IMR-90 (cell line): ENCODE measurements at places on chromosomes 11 and 22. TPM values are rescaled to one million over a fixed set of nuclear protein-coding genes. Genes with fewer than 3 reads are reported as not detected.

GRCh38 chr11:100208207-100208606, 478.9 kb upstream of the ARHGAP42 start:
- no peak for DNase-seq

DNA sequence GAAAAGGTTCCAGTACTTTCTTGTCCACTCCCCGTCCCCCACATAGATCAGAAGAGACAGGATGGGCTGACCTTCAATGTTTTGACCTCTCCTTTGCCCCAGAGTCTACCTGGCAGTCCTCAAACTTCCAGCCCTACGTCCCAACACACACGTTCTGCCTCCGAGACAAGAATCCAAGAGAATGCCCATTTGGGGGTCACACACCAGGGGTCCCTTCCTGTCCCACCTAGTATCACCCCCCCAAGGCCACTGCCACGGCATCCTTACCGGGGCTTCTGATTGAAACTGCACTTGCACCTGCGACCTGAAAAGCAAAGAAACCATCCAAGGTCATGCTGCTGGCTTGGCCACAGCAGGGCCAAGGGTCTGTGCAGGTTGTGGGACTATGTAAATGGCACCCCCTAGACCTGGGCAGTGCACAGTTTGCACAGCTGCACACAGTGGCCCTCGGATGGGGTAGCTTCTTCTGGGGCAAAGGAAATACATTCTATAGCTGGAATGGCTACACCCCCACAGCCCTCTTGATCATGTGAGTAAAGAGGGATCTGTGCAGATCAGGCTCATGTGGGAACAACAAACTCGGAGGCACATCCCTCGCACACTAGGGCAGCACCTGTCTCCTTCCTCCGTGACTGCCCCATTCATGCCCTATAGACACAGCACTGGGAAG, 16.5 kb upstream of the FXYD2 start:
- no peak for DNase-seq

- peak; percentile 86 for DNase-seq
Observed at GRCh38 chr11:130817330-130817944, 98.8 kb downstream of the SNX19 start.

CCDC157 gene
- 2.2 and 2.6 TPM in 2 replicates for polyA plus RNA-seq

GRCh38 chr11:12417691-12418611, 40.6 kb downstream of the PARVA start:
- DNase-seq: peak; percentile 57

- peak; percentile 21 for DNase-seq
Observed at GRCh38 chr11:57482782-57483561, 22.6 kb downstream of the RTN4RL2 start.

FOLR2 gene
- polyA plus RNA-seq: not detected in 2 replicates

DRICH1 gene
- polyA plus RNA-seq: 0.13 and 0.14 TPM in 2 replicates

- peak; percentile 42 for DNase-seq
Observed at GRCh38 chr11:57885298-57886050, 123.9 kb downstream of the CTNND1 start.

GRCh38 chr11:61917334-61918109, at the start of gene RAB3IL1:
TSS of gene RAB3IL1 (minus strand) at chr11:61917566. CDS start at chr11:61917367, 199 bp downstream.
- no peak for DNase-seq

GRCh38 chr22:21940521-21940920, 12.1 kb downstream of the PPM1F start:
- no peak for DNase-seq

DNA sequence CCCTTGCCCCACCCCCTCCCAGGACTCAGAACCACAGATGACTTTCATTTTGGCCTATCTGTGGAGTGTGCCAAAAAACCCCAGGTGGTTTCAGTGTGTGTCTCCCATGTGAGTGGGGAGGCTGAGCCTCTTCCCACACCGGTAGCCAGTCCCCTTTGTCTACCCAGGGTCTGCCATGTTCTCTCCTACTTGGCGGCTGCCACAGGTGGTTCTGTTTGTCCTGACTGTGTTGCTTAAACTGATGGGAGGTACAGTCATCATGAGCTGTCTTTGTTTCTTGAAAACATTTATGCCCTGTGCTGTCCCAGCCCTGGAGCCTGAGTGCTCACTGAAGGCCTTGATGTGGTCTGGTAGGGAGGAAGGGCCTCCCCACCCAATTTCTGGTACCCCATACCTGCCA, 39.7 kb upstream of the SUSD2 start:
- DNase-seq: peak; percentile 63

WNT11 gene
- polyA plus RNA-seq: 0.10 TPM in 1 of 2 replicates, not detected in the other

- no peak for DNase-seq
Observed at GRCh38 chr11:70034740-70035365, 43.3 kb upstream of the ANO1 start.

SLC5A4 gene
- polyA plus RNA-seq: 0.10 TPM in 1 of 2 replicates, not detected in the other

PRDM11 gene
- polyA plus RNA-seq: 2.2 and 2.7 TPM in 2 replicates

GRCh38 chr22:46138058-46138797, 12.1 kb upstream of the PPARA start:
- no peak for DNase-seq

SYT7 gene
- polyA plus RNA-seq: 0.19 and 0.26 TPM in 2 replicates

GRCh38 chr11:119041821-119042514, 11.3 kb upstream of the SLC37A4 start:
- DNase-seq: peak; percentile 16

GRCh38 chr22:42966497-42966896, 48.5 kb downstream of the PACSIN2 start:
- no peak for DNase-seq

NOX4 gene
- polyA plus RNA-seq: 4.0 and 4.7 TPM in 2 replicates

ENTHD1 gene
- not detected in 2 replicates for polyA plus RNA-seq

- no peak for DNase-seq
Observed at GRCh38 chr11:126607776-126608541, 252.5 kb downstream of the ST3GAL4 start.

DNA sequence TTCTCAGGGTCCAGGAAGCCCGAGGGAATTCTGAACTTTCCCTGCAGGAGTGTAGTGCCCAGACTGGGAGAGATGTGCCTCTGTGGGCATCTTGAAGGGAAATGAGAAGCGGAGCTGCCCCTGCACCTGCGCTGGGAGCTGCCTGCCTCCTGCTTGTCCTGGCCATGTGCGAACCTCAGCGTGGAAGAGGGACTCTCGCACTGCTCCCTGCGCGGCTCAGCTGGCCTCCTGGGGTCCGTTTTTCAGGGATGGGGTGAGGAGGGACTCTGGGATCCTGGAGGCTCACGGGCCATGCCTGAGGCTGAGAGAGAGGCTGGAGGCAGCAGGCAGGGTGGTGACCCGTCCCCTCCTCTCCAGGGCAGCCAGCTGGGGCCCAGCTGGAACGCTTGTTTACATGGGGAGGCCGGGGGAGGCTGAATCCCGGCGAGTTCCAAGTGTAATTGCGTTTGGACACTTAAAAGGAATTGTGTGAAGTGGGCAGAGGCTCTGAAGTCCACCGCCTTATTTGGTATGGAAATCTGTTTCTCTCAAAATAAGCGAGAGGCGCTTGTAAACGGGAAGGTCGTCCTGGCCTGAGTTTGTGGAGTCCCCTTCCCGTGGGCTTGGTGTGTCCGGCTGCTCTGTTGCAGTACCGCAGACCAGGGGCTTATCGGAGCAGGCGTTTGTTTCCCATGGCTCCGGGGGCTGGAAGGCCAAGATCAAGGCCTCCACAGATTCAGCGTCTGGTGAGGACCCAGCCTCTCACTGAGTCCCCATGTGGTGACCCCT, 1.2 kb upstream of the MRGPRF start:
- peak; percentile 82 for DNase-seq

DNA sequence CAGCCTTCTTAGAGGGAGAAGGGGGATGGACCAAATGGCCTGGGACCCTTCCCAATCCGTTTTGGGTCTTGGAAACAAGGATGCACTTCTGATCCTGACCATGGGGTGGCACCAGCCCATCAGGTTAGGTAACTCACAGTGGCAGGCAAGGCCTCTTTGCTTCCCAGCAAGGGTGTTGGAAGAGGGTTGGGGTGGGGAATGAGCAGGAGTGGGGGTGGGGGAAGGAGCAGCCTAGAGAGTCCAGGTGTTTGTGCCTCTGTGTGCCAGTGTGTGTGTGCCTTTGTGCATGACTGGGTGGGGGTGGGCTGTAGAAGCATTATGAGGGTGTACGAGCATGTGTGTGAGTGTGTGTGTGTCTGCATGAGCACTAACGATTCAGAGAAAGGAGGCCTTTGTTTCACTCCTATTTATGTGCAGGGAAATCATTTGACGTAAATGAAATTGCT, 213.1 kb downstream of the INSC start:
- DNase-seq: peak; percentile 51

GRCh38 chr11:83760932-83761331, 474.8 kb upstream of the CCDC90B start:
- no peak for DNase-seq

CYP2D6 gene
- 0.24 TPM in 2 replicates for polyA plus RNA-seq

ZFTA gene
- polyA plus RNA-seq: 8.1 and 8.8 TPM in 2 replicates

DNA sequence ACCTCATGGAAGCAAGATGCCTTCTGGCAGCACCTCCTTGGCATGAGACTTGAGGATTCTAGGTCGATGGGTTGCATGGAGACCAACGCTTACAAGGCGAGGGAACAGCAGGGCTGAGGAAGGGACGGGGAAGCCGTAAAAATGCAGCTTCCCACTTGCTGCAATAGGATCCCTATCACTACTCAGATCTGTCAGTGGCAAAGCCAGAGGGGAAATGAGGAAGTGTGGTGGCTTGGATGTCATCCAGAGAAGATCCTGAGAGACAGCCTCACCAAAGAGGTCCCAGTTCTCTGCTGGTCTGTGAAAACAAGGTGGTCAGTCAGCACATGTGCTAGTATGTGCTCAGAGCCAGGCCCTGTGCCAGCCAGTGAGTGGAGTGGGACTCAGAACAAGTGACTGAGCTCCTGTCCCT, 22.2 kb downstream of the CYB5R2 start:
- DNase-seq: peak; percentile 13

ANO3 gene
- polyA plus RNA-seq: 0.01 and 0.02 TPM in 2 replicates

CBLIF gene
- polyA plus RNA-seq: not detected in 2 replicates

GRCh38 chr22:31945443-31945855, 1.1 kb downstream of the YWHAH start:
- DNase-seq: no peak

- DNase-seq: no peak
Observed at GRCh38 chr22:47071078-47071806, 308.8 kb downstream of the TBC1D22A start.

- no peak for DNase-seq
Observed at GRCh38 chr11:27864091-27864491, 163.8 kb upstream of the BDNF start.

DNA sequence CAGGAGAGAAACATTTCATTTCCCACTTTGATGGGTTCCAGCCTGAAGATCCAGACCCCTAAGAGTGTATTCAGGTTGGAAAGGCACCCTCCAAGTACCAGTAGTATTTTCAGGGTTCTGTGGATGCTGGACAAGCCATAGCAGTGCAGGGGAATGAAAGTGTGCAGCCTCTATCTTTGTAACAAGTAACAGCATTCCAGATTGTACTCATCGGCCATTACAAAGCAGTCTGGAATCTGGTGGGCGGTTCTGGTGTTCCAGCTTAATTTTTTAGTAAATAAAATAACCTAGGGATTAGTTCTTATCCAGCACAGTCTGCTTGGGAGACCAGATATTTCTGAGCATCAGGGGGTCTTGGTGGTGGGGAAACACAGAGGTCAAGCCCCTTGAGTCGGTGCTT, 22.6 kb downstream of the APLNR start:
- DNase-seq: peak; percentile 86

- no peak for DNase-seq
Observed at GRCh38 chr11:126202646-126203359, 8.6 kb downstream of the RPUSD4 start.

DNA sequence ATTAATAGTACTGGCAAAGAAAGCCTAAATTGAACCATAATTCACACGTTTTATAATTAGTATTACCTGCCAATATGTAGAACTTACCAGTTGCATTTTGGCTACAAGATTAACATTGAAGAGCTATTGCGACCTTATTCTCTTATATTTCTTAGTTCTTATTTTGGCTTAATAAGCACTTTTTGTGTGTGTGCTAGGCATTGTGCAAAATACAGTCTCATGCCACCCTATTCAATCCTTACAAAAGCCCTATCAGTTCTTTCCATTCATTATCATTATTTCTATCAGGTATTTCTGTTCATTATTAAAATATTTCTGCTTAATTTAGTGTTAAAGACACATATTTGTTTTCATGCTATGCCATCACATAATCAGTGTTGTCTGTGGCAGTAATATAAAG, 41.2 kb downstream of the MAML2 start:
- DNase-seq: no peak

- no peak for DNase-seq
Observed at GRCh38 chr22:50157709-50158375, 12.7 kb upstream of the PANX2 start.

TNNT3 gene
- polyA plus RNA-seq: not detected in 2 replicates

DNA sequence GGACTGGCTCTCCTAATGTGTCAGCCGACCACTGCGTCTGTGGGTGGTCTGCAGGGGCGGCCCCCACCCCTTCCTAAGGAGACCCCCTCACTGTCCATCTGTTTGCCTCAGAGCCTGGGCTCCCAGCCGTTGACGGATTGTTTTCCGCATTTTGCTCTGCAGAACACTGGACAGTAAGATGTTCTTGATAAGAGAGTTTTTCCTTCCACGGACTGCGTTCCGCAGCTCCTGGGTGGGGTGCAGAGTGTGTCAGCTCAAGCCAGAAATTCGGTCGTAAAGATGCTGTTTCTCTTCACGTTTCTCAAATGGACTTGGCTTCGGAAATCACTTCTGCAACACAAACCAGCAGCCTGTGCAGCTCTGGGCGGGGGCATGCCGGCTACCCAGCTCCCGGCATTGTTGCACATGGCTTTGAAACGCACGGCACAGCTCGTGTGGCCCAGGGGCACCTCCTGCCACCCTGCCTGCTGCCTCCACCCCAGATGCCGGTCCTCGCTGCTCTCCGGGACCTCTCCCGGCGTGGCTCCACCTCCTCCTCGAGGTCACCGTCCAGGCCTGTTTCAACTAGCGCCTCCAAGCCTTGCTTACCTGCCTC, 2.9 kb upstream of the MRGPRG start:
- DNase-seq: no peak

DNA sequence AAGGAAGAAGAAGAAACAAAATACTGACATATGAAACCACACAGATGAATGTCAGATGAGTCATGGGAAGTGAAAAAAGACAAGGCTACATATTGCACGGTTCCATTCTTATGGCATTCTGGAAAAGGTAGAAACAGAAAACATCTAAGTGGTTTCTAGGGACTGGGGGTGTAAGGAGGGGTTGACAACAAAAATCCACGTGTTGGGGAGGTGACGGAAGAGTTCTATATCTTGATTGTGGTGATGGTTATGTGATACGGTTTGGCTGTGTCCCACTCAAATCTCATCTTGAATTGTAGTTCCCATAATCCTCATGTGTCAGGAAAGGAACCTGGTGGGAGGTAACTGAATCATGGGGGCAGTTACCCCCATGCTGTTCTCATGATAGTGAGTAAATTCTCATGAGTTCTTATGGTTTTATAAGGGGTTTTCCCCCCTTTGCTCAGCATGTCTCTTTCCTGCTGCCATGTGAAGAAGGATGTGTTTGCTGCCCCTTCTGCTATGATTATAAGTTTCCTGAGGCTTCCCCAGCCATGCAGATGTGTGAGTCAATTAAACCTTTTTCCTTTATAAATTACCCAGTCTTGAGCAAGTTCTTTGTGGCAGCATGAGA, 6.4 kb upstream of the ARFGAP3 start:
- peak; percentile 88 for DNase-seq

- no peak for DNase-seq
Observed at GRCh38 chr11:78076733-78077403, 2.8 kb downstream of the NDUFC2 start.
